DMS 273 treated with DMSO at 0.1 percent for 48 hours (cell line): ENCODE measurements at places on chromosomes 2 and 18.

GRCh38 chr18:8967573-8967972, 134.9 kb upstream of the NDUFV2 start:
- no peak for DNase-seq

DNA sequence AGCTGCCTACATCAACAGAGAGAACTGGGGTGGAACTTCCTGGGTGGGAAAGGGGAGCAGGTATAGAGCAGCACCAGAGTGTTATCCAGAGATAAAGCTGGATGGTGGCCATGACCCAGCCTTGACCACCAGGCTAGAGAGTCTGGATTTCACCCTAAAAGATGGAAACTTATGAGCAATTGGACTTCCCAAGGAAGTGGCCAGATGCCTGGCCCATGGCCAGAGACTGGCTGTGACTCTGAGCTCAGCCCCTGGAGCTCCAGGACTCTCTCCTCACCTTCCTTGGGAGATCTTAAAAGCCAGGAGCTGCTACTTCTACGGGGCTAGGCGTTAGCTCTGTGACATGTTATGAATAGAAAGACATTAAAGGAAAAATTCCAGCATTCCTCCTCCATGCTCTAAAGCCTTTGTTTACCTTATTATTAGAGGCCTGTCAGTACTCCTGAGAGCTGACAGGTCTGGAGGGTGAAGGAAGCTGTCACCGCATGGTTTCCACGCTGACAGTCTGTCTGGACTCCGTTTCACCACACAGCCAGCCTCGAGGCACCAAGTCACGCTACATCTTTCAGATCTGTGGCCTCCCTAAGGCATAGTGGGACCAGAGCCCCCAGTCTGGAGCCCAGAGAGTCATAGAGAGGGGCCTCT, 260.0 kb upstream of the SIX2 start:
- no peak for DNase-seq

GRCh38 chr2:166088634-166089033, 39.2 kb downstream of the SCN1A start:
- no peak for DNase-seq

DNA sequence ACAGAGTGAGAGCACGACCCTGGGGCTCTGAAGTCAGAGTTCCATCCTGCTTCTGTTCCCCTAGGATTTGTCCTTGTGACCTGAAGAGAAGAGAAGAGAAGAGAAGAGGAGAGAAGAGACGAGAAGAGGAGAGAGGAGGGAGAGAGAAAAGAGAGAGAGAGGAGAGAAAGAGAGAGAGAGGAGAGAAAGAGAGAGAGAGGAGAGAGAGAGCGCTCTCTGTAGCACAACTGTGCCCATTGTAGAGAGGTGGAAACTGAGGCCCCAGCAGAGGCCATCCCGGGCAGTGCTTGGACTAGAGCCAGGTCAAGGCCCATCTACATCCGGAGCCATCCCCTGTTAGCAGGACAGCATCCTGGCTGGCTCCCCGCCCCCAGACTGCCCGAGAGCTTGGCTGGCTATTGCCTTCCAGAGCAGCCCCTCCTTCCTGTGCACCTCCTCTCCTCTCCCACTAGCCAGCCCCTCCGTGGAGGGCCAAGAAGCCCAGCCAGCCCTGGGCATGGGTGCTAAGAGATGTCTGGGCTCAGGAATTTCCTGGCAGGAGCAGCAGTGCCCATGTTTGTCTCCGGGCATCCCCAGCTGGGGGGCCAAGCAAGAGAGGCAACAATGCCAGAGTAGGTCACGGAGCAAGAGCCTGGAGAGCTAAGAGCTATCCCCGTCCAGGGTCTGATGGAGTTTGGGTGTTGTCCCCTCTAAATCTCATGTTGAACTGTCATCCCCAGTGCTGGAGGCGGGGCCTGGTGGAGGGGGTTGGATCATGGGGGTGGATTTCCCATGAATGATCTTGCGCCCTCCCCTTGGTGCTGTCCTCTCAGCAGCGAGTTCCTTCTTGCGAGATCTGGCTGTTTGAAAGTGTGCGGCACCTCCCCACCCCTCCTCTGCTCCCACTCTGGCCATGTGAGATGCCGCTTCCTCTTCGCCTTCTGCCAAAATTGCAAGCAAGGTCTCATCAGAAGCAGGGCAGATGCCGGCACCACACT, 18.2 kb upstream of the GPR55 start:
- no peak for DNase-seq

DNA sequence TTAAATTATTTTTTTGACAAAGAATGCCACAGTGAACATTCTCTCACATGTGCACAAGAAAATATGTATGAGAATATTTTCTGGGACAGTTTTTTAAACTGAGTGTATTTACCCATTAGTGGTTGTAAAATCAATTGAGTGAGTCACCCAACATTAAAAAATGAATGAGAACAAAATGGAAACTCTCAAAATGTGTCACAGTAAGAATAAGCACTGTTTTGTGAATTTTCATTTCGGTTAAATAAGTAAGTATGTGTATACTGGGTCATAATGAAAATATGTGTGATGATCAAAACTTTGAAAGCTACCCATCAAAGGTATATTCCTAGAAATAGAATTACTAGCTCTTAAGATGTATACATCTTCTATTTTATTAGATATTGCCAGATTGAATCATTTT, 11.6 kb downstream of the BABAM2 start:
- DNase-seq: no peak

- DNase-seq: no peak
These were observed 103.5 kb downstream of the NOL4 start for GRCh38 chr18:34121200-34121721.

DNA sequence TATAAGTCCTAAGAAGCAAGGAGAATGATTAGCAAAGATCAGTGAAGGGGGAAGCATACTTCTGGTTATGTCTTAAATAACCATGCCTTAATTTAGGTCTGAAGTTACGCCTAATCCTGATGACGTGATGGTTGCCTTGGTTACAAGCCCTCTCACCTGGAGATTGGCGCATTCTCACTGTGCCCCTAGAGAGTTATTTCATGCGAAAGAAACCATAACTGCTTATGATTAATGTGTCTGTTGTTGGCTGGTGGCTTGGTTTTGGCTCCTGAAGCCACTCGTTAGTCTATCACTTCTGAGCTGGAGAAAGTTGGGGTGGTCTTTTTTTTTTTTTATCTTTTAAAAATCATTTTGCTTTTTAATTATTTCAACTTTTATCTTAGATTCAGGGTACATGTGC, 47.0 kb downstream of the TNFRSF11A start:
- DNase-seq: no peak

DNA sequence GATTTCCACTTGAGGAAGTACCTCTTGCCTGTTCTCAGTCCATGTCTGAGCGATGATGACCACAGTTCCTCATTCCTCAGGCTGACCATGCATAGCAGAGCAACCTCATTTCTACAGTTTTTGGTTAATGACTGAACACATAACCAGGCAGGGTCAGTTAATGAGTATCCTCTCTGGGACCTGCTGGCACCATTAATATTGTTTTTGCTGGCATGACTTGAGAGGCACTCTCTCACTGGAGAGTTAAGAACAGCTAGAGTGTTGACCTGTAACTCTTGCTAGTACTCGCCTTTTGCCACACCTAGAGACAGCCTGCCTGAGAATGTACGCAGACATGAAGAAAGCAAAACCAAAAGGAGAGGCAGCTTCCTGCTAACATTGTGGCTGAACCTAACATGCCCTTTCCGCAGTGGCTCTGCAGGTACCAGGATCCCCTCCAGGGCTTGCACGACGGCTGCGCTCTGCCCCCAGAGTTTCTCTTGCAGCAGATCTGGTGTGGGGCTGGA, 23.9 kb downstream of the PECR start:
- no peak for DNase-seq

- no peak for DNase-seq
These were observed 146.0 kb upstream of the SERTAD2 start for GRCh38 chr2:64799592-64800252.

- DNase-seq: no peak
These were observed 22.2 kb upstream of the POMC start for GRCh38 chr2:25190536-25190935.

- DNase-seq: no peak
These were observed 16.4 kb downstream of the MTCL1 start for GRCh38 chr18:8721716-8722115.

DNA sequence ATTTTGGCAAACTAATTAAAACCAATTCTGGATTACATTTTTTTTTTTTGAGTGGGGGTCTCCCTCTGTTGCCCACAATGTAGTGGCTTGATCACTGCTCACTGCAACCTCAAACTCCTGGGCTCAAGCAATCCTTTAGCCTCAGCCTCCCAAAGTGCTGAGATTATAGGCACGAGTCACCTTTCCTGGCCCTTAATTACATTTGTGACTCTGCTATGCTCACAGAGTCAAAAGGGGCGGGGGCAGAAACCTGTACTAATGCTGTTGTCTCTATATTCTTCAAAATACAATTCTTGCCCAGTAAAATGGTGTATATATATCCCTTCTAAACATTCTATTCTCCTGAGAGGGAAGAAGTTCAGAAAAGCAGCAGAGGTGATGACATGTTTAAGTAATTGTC, 23.2 kb downstream of the PRKD3 start:
- no peak for DNase-seq

DNA sequence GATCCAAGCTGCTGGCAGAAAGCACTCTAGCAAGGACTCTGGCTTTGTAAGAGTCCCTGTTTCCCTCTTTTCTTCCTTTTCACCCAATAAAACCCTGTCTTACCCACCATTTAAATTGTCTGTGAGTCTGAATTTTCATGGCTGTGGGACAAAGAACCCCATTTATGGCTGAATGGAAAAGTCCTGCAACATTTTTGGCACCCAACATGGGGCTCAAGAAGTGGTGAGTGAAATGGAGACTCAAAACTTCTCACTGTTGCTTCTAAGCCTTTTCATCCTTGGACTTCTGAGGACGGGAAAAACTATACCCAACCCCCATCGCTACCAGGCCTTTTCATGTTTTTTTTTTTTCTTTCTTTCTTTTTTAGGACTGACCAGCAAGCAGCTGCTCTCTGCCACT, 329.5 kb upstream of the CWC22 start:
- DNase-seq: no peak

- DNase-seq: no peak
These were observed 1022.9 kb upstream of the NRXN1 start for GRCh38 chr2:52054824-52055223.

DNA sequence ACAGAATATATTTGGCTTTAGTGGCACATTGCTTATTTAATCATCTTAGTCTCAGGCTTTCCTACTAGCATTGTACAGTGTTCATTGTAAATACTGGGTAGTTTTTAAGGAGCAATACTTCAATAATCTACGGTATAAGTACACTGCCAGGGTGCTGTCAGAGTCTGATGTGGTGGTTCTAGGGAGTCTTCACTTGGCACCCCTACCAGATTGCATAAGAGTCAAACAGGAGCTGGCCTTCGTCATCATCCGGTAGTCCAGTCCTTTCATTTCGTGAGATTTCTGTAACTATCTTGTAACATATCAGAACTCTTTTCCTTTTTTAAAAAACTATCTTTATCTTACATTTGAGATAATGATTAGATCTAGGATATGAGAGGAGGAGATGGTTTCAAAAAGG, 91.1 kb downstream of the ZNF532 start:
- DNase-seq: no peak

DNA sequence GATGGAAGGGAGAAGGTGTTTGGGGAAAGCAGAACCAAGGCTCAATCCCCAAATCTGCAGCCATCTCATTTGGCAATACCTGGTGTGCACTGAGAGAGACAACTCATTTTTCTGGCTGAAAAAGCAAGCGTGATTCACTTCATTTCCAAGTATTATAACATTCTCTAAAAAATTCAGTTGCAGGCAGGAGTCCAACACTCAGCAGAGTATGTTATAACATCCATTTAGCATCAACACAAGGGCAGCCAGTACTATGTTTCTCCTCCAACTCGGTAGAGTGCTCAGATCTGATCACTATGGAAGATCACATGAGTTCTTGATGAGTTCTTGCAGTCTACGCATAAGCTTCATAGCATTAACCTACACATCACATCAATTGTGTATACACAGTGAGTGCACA, 99.4 kb upstream of the PID1 start:
- no peak for DNase-seq

GRCh38 chr2:122056853-122057252, 301.4 kb downstream of the TSN start:
- no peak for DNase-seq

DNA sequence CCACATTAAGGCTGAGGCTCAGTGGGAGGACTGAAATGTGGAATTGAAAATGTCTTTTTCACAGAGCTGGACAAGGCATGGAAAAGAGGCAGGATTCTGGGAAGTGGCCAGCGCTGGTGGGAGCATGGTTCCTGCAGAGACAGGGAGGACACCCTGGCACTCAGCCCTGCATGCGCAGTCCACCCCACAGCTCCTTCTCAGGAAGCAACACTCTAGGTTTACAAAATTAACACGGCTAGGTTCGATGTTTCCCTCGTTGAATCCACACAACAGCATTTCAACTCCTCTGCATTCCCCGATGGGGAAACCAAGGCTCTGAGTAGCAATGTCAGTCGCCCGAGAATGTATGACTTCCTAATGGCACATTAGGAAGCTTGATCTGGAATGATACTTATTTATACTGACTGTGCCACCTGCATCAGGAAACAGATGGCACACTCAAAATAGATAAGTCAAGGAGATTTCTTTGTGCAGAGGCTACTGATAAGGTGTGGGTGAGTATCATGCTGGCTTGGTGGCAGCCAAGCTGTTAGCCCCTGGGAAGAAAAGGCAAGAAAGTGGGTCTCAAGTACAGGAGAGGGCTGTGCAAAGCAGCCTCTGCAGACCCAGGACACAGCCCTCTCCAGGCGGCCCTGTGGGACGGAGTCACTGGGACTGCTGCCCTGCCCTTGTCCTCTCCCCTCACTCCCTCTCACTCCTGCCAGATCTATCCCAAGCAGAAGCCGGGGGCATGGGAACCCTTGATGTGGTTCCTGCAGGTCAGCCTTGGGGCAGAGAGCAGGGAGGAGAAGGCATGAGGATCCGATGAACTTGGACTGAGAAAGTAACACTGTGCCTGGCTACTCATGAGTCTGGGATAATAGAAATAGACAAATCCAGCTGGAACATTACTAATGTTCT, 158.4 kb upstream of the FHL2 start:
- no peak for DNase-seq

- no peak for DNase-seq
These were observed 28.2 kb downstream of the SFXN5 start for GRCh38 chr2:73043276-73043675.

DNA sequence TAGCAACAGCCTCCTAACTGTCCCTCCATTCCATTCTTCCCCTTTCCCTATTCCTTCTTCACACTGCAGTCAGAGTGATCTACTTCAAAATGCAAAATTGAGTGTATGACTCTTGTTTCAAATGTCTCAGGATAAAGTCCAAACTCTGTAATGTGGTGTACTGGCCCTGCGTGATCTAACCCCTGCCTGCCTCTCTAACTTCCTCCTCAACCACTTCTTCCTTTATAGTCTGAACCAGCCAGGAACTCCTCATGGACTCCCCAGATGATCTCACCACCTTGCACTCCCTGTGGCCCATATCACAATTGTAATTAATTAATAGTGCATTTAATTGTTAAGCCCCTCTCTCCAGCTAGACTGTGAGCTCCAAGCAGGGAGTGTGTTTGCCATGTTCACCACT, 3.1 kb upstream of the B3GNT2 start:
- no peak for DNase-seq

- no peak for DNase-seq
These were observed 3.8 kb downstream of the TGIF1 start for GRCh38 chr18:3453540-3454364.
